Gastrocnemius medialis (tissue), 4 donors: ENCODE measurements at places on chromosomes 7 and 10.

DNA sequence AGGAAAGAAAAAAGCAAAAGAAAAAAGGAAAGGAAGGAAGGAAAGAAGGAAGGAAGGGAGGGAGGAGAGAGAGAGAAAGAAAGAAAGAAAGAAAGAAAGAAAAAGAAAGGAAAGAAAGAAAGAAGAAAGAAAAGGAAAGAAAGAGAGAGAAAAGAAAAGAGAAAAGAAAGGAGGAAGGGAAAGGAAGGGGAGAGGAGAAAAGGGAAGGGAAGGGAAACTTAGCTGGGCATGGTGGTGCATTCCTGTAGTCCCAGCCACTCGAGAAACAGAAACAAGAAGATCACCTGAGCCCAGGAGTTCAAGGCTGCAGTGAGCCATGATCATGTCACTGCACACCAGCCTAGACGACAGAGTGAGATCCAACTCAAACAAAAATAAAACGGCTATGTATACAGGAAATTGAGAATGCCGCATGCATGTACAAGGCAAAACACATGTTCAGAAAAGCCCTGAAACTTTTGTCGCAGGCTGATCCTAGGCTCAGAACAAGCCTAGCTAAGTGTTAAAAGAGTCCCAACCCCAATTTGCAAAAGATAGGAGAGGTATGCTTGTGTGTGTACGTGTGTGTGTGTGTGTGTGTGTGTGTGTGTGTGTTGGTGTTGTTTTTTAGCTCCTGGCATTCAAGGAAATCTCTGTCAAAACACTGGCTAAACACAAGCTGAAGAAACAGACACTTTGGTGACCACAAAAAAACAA is 6.6 kb upstream of the NPC1L1 start:
- H3K4me3 ChIP-seq: no peak overlapping the region
- no peak overlapping the region for H3K27ac ChIP-seq
- H3K36me3 ChIP-seq: no peaks in the 10 kb centered on the region
- H3K27me3 ChIP-seq: no peaks in the 10 kb centered on the region

- no peaks in the 10 kb centered on the region for H3K27me3 ChIP-seq
- H3K36me3 ChIP-seq: no peaks in the 10 kb centered on the region
- DNase-seq: peak; percentile 12
- no peak overlapping the region for H3K4me3 ChIP-seq
Measured at GRCh38 chr7:91557789-91558404, 293.7 kb downstream of the FZD1 start.

DNA sequence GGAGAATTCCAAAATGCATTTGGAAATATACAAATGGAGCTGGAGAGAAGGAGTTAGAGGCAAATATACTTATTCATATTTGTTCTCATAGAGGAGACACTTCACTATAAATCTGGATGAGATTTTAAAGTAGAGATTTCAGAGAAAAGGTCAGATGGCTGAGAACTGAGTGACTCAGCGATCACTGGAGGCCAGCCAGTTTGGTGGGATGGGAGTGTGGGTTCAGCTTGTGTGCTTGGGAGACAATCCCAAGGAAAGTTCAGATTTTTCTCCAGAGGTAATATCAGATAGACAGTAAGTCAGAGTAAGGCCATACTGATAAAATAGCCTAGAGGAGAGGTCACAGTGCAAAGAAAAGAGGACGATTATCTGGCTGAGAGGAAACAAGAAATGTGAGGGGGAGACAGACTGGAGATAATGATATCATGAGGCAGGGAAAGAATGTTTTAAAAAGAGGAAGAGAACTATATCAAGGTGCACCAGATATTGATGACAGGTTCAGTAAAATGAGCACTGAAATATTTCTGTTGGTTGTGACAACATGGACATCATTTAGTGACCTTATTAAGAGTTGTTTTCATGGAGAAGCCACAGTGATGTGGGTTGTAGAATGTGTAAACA is 67.0 kb downstream of the MDFIC start:
- H3K27me3 ChIP-seq: no peaks in the 10 kb centered on the region
- no peak overlapping the region for H3K4me3 ChIP-seq
- no peaks in the 10 kb centered on the region for H3K36me3 ChIP-seq
- peak overlapping the region; percentile 23 for H3K27ac ChIP-seq
- H3K4me1 ChIP-seq: peaks cover 46% of the 10 kb centered on the region
- DNase-seq: no peak

DNA sequence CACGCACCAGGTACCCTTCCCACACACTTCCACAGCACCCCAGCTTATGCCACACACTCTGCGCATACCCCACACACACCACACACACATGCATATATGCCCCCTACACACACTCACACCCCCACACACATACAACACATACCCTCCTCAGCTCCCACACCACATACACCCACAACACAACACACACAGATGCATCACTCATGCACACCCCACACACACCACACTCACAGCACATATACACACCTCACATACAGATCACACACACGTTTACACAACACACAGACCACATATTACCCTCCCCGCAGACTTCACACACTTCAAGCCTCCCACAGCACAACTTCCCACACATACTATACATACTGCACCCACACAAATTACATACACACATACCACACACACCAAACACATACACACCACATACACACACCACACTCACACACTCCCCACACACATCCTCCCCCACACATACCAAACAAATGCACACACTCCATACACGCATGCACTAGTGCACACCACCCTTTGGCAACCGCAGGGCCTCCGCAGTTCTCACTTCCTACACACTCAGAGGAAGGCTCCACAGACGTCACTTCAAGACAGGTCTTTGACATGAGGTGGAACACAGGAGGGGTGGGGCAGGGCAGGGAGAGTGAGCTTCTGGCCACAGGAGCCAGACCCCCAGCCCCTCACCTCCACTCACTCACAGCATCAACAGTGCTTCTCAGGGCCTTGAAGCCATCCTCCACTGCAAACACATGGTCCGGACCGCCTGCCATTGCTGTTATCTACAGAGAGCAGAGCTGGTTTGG is 18.5 kb upstream of the ANTXRL start:
- H3K36me3 ChIP-seq: no peaks in the 10 kb centered on the region
- no peaks in the 10 kb centered on the region for H3K27me3 ChIP-seq
- H3K27ac ChIP-seq: no peak overlapping the region
- H3K4me3 ChIP-seq: no peak overlapping the region
- no peaks in the 10 kb centered on the region for H3K4me1 ChIP-seq

- H3K27me3 ChIP-seq: no peaks in the 10 kb centered on the region
- no peak overlapping the region for H3K27ac ChIP-seq
- no peak for DNase-seq
- no peak overlapping the region for H3K4me3 ChIP-seq
- no peaks in the 10 kb centered on the region for H3K36me3 ChIP-seq
Measured at GRCh38 chr7:51034521-51035264, 252.0 kb upstream of the GRB10 start.

- no peaks in the 10 kb centered on the region for H3K27me3 ChIP-seq
- no peak overlapping the region for H3K27ac ChIP-seq
- no peak overlapping the region for H3K4me3 ChIP-seq
- H3K36me3 ChIP-seq: no peaks in the 10 kb centered on the region
- no peaks in the 10 kb centered on the region for H3K4me1 ChIP-seq
Measured at GRCh38 chr10:35262436-35262835, 73.9 kb upstream of the CCNY start.

DNA sequence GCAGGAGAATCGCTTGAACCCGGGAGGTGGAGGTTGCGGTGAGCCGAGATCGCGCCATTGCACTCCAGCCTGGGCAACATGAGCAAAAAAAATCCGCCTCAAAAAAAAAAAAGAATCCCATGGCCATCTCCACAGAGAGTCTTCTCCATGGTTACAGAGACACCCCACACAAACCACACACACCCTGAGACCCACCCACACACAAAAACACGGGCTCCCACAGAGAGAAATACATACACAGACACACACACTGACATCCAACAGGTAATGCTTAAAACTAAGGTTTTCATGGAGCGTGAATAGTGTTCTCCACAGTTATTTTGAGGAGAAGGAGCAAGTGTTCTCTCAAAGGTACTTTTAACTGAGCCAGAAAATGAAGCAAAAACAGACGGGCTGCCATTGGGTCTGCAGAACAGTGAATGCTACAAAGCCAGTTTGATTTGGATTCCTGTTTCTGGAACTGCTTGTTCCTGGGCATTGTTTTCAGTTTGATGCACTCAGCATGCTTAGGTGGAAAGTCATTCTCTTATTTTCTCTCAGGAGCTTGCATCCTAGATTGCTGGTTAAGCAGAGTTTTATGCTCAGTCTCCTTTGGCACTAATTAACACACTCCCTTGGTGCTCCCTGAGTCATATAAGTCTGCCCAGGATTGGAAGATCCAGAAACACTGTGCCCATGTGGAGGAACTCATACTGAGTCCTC is 15.4 kb downstream of the AHCYL2 start:
- H3K27me3 ChIP-seq: no peaks in the 10 kb centered on the region
- H3K36me3 ChIP-seq: no peaks in the 10 kb centered on the region
- peaks cover 7% of the 10 kb centered on the region for H3K4me1 ChIP-seq
- no peak for DNase-seq
- H3K27ac ChIP-seq: no peak overlapping the region
- H3K4me3 ChIP-seq: no peak overlapping the region

GRCh38 chr10:33559105-33559504 is 224.6 kb upstream of the NRP1 start:
- no peaks in the 10 kb centered on the region for H3K27me3 ChIP-seq
- H3K27ac ChIP-seq: no peak overlapping the region
- no peak overlapping the region for H3K4me3 ChIP-seq
- H3K36me3 ChIP-seq: no peaks in the 10 kb centered on the region
- H3K4me1 ChIP-seq: no peaks in the 10 kb centered on the region

DNA sequence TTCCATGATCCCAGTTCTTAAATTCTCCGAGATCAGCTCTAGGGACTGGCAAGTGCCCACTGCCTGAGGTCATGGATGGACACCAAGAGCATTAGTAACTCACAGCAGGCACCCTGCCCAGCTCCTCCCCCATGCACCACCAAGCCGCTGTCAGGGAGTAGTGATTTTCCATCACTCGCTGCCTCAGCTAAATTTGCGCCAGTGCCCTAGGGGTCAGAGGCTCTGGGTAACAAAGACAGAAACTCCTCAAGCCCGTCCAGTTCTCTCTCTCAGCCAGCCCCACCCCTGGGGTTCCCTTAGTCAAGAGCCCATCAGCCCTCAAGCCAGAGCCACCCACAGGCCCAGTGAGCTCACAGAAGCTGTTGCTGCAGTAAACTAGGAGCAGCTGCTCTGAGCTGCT is 30.0 kb downstream of the PAX2 start:
- no peak overlapping the region for H3K27ac ChIP-seq
- DNase-seq: no peak
- no peaks in the 10 kb centered on the region for H3K36me3 ChIP-seq

DNA sequence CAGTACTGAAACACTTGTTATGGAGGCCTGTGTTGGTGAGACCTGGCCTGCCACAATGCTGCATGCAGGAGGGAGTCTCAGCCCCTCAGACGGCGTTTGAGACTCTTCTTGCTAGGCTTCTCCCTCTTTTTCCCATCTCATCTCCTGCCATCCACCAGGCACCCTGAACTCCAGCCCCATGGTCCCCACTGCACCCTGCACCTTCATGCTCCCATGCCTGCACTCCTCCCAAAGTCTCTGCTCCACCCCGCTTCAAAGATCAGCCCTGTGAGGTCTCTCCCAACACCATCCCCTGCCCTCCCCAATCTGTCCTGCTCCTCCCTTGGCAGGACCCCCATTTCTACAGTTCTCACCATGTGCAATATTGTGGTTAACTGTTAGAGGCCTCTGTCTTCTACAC is 61.7 kb downstream of the VOPP1 start:
- no peak for DNase-seq
- no peaks in the 10 kb centered on the region for H3K36me3 ChIP-seq
- H3K27ac ChIP-seq: no peak overlapping the region
- no peak overlapping the region for H3K4me3 ChIP-seq
- peaks cover 37% of the 10 kb centered on the region for H3K4me1 ChIP-seq

GRCh38 chr10:93267521-93267920 is 193.8 kb downstream of the CYP26A1 start:
- no peak overlapping the region for H3K4me3 ChIP-seq
- H3K36me3 ChIP-seq: no peaks in the 10 kb centered on the region
- H3K27ac ChIP-seq: no peak overlapping the region
- H3K4me1 ChIP-seq: no peaks in the 10 kb centered on the region
- H3K27me3 ChIP-seq: no peaks in the 10 kb centered on the region

DNA sequence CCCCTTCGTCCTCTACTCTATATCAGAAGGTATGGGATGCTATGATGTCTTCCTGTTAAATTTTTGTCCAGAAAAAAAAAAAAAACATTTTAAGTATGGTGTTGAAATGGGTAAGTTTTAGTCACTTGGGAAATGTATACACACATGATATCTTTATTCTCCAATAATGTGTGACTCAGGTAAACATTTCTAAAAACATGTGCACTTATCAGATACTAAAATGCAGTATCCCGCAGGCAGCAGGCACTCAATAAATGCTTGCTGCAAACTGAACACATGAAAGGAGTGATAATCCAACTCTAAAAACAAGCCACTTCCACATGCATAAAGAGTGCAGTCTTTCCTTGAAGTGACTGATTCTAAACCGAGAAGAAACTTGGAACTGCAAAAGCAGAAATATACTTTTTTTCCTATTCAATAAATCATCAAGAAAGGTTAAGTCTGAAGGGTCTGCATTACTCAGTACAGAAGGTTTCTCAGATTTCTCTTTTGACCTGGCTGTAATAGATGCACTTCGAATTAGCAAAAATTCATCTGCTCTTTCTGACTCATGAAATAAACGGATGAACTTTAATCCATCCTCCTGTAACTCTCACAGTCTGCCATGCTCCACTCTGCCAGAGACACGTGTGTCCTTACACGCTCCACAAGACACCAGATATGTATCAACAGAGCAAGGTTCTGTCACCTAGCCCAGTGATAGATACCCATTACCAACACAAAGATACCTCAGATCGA is 84.0 kb downstream of the HIPK2 start:
- DNase-seq: no peak
- no peaks in the 10 kb centered on the region for H3K27me3 ChIP-seq
- H3K4me3 ChIP-seq: no peak overlapping the region
- H3K36me3 ChIP-seq: no peaks in the 10 kb centered on the region
- H3K4me1 ChIP-seq: peaks cover 31% of the 10 kb centered on the region

GRCh38 chr7:102173669-102174068 is 113.0 kb upstream of the SH2B2 start:
- no peaks in the 10 kb centered on the region for H3K36me3 ChIP-seq
- H3K4me1 ChIP-seq: peaks cover 14% of the 10 kb centered on the region
- no peak overlapping the region for H3K4me3 ChIP-seq
- no peak for DNase-seq
- no peaks in the 10 kb centered on the region for H3K27me3 ChIP-seq
- no peak overlapping the region for H3K27ac ChIP-seq

DNA sequence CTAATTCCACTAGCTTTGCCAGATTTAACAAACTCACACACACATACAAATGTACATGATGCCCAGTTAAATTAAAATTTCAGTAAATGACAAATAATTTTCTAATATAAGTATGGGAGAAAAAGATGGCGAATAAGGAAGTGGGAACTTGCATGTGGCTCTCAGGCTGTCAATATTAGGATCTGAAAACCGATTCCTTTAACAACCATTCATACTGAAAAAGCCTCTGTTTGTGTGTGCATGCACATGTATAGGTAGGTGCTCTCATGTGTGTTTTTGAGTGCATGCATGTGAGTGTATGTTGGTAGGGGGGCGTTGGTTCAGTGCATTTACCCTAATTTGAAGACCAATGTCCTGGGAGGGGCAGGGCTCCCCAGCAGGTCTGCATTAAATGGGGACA is 125.3 kb downstream of the HTR7 start:
- H3K4me1 ChIP-seq: no peaks in the 10 kb centered on the region
- DNase-seq: no peak
- H3K36me3 ChIP-seq: no peaks in the 10 kb centered on the region
- no peak overlapping the region for H3K4me3 ChIP-seq
- no peaks in the 10 kb centered on the region for H3K27me3 ChIP-seq
- no peak overlapping the region for H3K27ac ChIP-seq

- no peaks in the 10 kb centered on the region for H3K36me3 ChIP-seq
- H3K27ac ChIP-seq: no peak overlapping the region
- no peak for DNase-seq
- H3K27me3 ChIP-seq: peaks cover 5% of the 10 kb centered on the region
Measured at GRCh38 chr10:120960725-120961124, 109.6 kb downstream of the WDR11 start.
